Central memory CD8-positive, alpha-beta T cell (primary cell): ENCODE measurements at places on chromosomes 7 and 10.

DNA sequence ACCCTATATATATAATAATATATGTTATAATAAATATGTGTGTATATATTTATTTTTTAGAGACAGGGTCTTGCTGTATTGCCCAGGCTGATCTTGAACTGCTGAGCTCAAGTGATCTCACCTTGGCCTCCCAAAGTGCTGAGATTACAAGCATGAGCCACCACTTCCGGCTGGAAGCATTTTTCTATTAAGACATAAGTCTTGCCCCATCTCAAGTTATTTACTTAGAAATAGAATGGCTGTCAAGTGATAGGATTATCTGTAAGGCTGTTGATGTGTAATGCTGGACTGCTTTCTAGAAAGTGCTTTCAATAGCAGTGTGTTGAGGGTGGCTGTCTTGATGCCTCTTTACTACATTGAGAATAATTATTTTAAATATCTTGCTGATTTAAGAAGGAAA is 65.2 kb downstream of the ZMYND11 start:
- H3K27ac ChIP-seq, result no peak overlapping the region
- H3K4me1 ChIP-seq, result peaks cover 36% of the 10 kb centered on the region
- no peak for DNase-seq
- no peak overlapping the region for H3K4me3 ChIP-seq

GRCh38 chr10:70683601-70683934 is 11.3 kb downstream of the ADAMTS14 start:
- no peak overlapping the region for H3K4me3 ChIP-seq
- no peak for DNase-seq
- H3K27ac ChIP-seq, result no peak overlapping the region
- H3K36me3 ChIP-seq, result no peaks in the 10 kb centered on the region

GRCh38 chr7:64849250-64849923 is 53.7 kb upstream of the ZNF273 start:
- no peak overlapping the region for H3K4me3 ChIP-seq
- H3K4me1 ChIP-seq, result no peaks in the 10 kb centered on the region
- H3K36me3 ChIP-seq, result peaks cover 1% of the 10 kb centered on the region

GRCh38 chr7:116172353-116172752 is 38.0 kb upstream of the TES start:
- no peak for DNase-seq
- H3K27ac ChIP-seq, result no peak overlapping the region
- no peak overlapping the region for H3K4me3 ChIP-seq
- H3K4me1 ChIP-seq, result peaks cover 2% of the 10 kb centered on the region

- H3K36me3 ChIP-seq, result no peaks in the 10 kb centered on the region
- H3K4me3 ChIP-seq, result no peak overlapping the region
- no peak for DNase-seq
- no peaks in the 10 kb centered on the region for H3K27me3 ChIP-seq
- no peak overlapping the region for H3K27ac ChIP-seq
- H3K4me1 ChIP-seq, result no peaks in the 10 kb centered on the region
Measured at GRCh38 chr10:19713159-19713558, 103.1 kb upstream of the PLXDC2 start.

- H3K36me3 ChIP-seq, result peaks cover 27% of the 10 kb centered on the region
- no peak for DNase-seq
- peak overlapping the region; percentile 80 for H3K27ac ChIP-seq
- no peaks in the 10 kb centered on the region for H3K27me3 ChIP-seq
- peaks cover 24% of the 10 kb centered on the region for H3K4me1 ChIP-seq
- H3K4me3 ChIP-seq, result peak overlapping the region; percentile 4
Measured at GRCh38 chr10:21746118-21746517, 212.1 kb downstream of the MLLT10 start.

DNA sequence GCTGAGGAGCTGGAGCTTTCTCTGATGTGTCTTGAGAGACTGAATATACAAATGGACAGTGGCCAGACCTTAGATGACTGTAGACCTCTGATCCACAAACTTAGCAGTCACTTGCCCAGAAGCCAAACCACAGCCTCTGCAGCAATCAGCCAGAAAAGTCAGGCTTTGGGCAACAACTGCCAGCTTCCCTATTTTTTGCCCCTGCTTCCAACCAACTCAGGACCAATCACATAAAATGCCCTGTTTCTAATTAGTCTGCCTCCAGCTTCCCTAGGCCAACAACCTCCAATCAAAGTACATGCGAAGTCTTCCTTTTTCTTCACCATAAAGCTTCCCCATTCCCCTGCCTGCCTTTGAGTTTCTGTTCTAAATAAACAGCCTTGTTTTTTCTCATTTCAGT is 37.8 kb upstream of the CACUL1 start:
- DNase-seq, result no peak
- H3K36me3 ChIP-seq, result no peaks in the 10 kb centered on the region
- peaks cover 48% of the 10 kb centered on the region for H3K27me3 ChIP-seq
- no peak overlapping the region for H3K27ac ChIP-seq
- no peaks in the 10 kb centered on the region for H3K4me1 ChIP-seq

DNA sequence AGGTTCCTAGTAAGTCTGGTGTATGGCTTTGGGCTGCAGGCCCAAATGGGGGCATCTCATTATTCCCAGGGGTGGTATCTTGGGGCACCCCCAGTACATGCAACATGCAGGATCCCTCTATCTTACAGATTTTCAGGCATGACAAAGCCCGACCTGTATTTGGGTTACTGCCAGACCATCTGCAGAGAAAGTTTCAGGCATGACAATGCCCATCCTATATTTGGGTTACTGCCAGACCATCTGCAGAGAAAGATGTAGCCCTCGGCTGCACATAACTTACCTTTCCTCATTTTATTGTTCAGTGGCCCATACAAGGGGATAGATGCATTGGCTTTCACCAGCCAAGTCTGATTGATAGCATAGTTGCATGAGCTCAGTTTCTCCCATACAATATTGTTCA is 112.2 kb upstream of the RAB18 start:
- no peaks in the 10 kb centered on the region for H3K36me3 ChIP-seq
- no peak overlapping the region for H3K27ac ChIP-seq

GRCh38 chr10:69855346-69856111 is 53.8 kb downstream of the COL13A1 start:
- no peaks in the 10 kb centered on the region for H3K36me3 ChIP-seq
- H3K4me3 ChIP-seq, result no peak overlapping the region
- no peak for DNase-seq
- H3K4me1 ChIP-seq, result no peaks in the 10 kb centered on the region

- H3K4me1 ChIP-seq, result peaks cover 9% of the 10 kb centered on the region
- no peaks in the 10 kb centered on the region for H3K27me3 ChIP-seq
- H3K36me3 ChIP-seq, result no peaks in the 10 kb centered on the region
- no peak overlapping the region for H3K4me3 ChIP-seq
- no peak overlapping the region for H3K27ac ChIP-seq
Measured at GRCh38 chr10:99765672-99766301, 16.7 kb upstream of the ABCC2 start.

- no peaks in the 10 kb centered on the region for H3K4me1 ChIP-seq
- H3K27me3 ChIP-seq, result no peaks in the 10 kb centered on the region
- DNase-seq, result no peak
- H3K4me3 ChIP-seq, result no peak overlapping the region
- H3K36me3 ChIP-seq, result no peaks in the 10 kb centered on the region
Measured at GRCh38 chr10:57015187-57015586, 654.1 kb upstream of the ZWINT start.

GRCh38 chr10:76403912-76404311 is 972.5 kb downstream of the LRMDA start:
- no peaks in the 10 kb centered on the region for H3K36me3 ChIP-seq
- no peaks in the 10 kb centered on the region for H3K4me1 ChIP-seq
- no peak overlapping the region for H3K4me3 ChIP-seq
- H3K27ac ChIP-seq, result no peak overlapping the region

DNA sequence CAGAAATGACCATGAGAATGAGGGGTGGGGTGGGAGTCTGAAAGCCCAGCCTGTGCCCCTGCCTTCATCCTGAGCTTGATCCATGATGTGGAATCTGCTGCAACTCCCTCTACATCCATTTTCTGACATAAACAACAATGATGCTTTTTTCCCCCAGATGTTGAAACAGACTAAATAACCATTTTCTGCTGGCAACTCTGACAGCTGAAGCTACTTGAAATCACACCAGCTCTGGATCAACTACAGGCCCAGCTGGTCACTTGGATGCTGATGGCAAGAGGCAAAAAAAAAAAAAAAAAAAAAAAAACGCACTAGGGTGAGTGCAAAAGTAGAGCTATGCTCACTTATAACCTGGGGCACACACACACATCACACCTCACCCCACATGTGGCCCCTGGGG is 74.2 kb downstream of the FAM107B start:
- H3K36me3 ChIP-seq, result no peaks in the 10 kb centered on the region
- H3K4me3 ChIP-seq, result no peak overlapping the region
- no peaks in the 10 kb centered on the region for H3K27me3 ChIP-seq
- DNase-seq, result no peak
- H3K27ac ChIP-seq, result no peak overlapping the region

- no peak for DNase-seq
- no peaks in the 10 kb centered on the region for H3K4me1 ChIP-seq
- H3K27me3 ChIP-seq, result peaks cover 8% of the 10 kb centered on the region
- H3K27ac ChIP-seq, result no peak overlapping the region
- H3K4me3 ChIP-seq, result no peak overlapping the region
Measured at GRCh38 chr10:111998728-111999127, 184.8 kb downstream of the GPAM start.

GRCh38 chr10:116237260-116237659 is 35.7 kb downstream of the GFRA1 start:
- H3K27me3 ChIP-seq, result no peaks in the 10 kb centered on the region
- H3K4me3 ChIP-seq, result no peak overlapping the region
- no peak for DNase-seq
- no peaks in the 10 kb centered on the region for H3K4me1 ChIP-seq
- H3K36me3 ChIP-seq, result no peaks in the 10 kb centered on the region

- DNase-seq, result no peak
- H3K4me3 ChIP-seq, result no peak overlapping the region
- no peaks in the 10 kb centered on the region for H3K4me1 ChIP-seq
- no peaks in the 10 kb centered on the region for H3K27me3 ChIP-seq
- no peak overlapping the region for H3K27ac ChIP-seq
Measured at GRCh38 chr10:130899856-130900255, 411.7 kb downstream of the TCERG1L start.

DNA sequence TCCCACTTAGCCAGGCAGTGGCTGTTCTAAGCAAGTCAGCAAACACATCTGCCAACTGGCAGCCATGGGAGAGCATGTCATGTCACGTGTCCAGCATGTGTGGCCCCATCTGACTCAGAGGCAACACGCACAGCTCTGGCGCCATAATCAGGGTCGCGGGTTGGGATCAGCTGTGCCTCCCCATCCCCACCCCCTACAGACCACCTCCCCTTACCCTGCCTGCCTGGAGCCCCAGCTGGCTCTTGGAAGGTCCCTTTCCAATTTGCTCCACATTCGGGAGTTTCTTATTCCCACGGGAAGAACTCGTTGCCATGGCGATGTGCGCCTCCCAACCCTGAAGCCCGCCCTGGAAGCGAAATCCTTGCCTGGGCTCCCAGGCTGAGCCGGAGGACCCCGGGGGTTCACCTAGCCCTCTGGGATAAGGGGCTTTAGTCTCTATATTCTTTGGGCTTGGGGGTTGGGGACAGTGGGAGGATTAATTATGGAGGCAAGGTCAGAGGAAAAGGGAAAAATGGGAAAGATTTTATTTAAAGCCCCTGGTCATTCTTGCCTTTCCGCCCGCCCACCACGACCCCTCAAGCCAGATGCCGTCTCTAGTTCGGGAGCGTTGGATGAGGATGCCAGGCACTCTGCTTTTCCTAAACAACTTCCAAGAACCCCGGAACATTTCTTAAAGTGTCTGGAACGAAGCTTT is 283.7 kb downstream of the ZEB1 start:
- no peaks in the 10 kb centered on the region for H3K27me3 ChIP-seq
- H3K4me1 ChIP-seq, result peaks cover 9% of the 10 kb centered on the region
- no peak overlapping the region for H3K27ac ChIP-seq
- H3K4me3 ChIP-seq, result peak overlapping the region; percentile 81
- peaks cover 2% of the 10 kb centered on the region for H3K36me3 ChIP-seq
- no peak for DNase-seq

DNA sequence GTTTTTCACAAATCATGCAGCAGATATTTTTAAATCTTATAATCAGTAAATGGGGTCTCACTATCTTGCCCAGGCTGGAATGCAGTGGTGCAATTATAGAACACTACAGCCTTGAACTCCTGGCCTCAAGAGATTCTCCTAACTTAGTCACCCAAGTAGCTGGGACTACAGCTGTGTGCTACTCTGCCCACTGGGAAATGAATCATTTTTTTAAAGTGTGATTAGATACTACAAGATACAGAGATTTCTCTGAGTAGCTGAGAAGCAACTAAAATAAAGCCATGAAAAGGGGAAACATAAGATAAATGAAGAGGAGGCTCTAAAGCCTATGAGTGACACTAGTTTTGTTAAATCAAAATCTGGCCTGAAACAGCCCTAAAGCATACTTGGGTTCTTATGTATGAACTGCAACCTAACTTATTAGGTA is 119.7 kb downstream of the JMJD1C start:
- no peak overlapping the region for H3K27ac ChIP-seq
- H3K27me3 ChIP-seq, result no peaks in the 10 kb centered on the region
- peaks cover 10% of the 10 kb centered on the region for H3K4me1 ChIP-seq
- no peak overlapping the region for H3K4me3 ChIP-seq
- no peaks in the 10 kb centered on the region for H3K36me3 ChIP-seq

DNA sequence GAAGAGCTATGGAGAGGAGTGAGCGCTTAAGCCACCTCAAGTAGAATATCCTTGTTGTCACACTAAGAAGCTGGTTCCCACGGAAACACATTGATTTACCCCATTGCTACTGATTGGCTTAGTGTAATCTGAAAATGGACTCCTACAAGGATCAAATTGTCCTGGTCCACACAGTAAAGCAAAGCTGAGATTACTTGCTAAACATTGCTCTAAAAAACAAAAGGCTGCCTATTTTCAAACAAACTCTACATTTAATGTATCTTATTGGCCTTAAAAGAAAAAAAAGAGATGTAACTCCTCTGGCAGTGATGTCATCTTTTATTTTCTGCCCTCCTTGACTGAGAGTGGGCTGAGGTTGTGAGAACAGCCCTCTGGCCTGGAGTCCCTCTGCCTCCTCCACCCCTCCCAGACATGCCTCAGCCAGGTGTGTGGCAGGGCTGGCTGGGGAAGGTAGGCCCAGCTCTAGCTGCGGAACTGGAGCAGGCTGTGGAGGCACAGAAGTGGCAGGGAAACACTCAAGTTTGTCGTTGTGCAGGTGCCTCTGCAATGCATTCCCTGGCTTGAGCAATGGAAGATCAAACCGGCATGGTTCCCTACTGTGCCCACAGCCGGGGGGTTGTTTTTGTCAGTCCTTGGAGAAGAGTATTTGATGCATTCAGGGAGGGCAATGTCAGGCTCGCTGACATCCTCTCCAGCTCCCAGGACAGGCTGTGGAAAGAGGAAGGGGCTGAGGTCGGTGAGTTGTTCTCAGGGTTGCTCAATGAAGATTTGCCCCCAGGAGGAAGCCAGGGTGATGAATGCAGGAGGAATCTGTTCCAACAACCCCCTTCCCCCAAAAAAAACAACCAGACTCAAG is 9.1 kb downstream of the KLF6 start:
- H3K4me3 ChIP-seq, result peak overlapping the region; percentile 73
- H3K36me3 ChIP-seq, result peaks cover 74% of the 10 kb centered on the region
- H3K27me3 ChIP-seq, result no peaks in the 10 kb centered on the region
- H3K27ac ChIP-seq, result peak overlapping the region; percentile 96
- DNase-seq, result peak; percentile 34

DNA sequence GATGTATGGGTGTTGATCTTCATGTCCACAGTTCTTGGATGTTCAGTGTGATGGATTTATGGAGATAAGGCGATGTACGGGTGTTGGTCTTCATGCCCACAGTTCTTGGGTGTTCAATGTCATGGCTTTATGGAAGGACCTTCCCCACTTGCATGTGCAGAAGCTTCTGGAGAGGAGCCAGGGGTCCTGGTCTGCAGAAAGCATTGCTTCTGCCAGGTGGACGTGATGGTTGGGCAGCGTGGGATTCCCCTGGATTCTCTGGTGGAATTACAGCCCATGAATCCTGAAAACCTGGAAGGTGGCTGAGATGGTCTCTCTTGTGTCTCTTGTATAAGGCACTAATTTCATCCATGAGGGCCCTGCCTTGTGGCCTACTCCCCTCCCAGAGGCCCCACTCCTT is 183.7 kb upstream of the TCERG1L start:
- H3K36me3 ChIP-seq, result peaks cover 1% of the 10 kb centered on the region
- H3K27ac ChIP-seq, result no peak overlapping the region
- no peaks in the 10 kb centered on the region for H3K27me3 ChIP-seq
- H3K4me1 ChIP-seq, result no peaks in the 10 kb centered on the region
